Stimulated activated CD4-positive, alpha-beta T cell treated with anti-CD3 and anti-CD28 coated beads, Interleukin-2, amount 100 ng/mL, for 24 hours (primary cell): ENCODE measurements at places on chromosomes 7 and 10.

- no peak for DNase-seq
Measured at GRCh38 chr10:126538439-126539135, 131.9 kb downstream of the C10orf90 start.

DNA sequence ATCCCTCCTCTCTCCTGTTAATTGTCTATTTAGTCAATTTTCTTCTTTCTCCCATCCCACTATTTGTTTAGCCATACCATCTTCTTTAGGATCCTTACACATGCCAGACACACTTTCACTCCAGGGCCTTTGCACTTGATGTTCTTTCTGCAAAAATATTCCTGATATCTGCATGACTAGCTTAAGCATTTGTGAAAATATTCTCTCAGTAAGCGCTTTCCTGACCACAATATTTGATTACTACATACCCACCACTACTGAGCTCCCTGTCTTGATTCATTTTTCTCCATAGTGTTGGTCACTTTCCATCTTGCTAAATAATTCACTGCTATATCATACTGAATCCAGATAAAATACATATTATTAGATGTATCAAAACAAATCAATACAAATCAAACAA, 75.1 kb downstream of the SEMA3D start:
- DNase-seq = no peak

DNA sequence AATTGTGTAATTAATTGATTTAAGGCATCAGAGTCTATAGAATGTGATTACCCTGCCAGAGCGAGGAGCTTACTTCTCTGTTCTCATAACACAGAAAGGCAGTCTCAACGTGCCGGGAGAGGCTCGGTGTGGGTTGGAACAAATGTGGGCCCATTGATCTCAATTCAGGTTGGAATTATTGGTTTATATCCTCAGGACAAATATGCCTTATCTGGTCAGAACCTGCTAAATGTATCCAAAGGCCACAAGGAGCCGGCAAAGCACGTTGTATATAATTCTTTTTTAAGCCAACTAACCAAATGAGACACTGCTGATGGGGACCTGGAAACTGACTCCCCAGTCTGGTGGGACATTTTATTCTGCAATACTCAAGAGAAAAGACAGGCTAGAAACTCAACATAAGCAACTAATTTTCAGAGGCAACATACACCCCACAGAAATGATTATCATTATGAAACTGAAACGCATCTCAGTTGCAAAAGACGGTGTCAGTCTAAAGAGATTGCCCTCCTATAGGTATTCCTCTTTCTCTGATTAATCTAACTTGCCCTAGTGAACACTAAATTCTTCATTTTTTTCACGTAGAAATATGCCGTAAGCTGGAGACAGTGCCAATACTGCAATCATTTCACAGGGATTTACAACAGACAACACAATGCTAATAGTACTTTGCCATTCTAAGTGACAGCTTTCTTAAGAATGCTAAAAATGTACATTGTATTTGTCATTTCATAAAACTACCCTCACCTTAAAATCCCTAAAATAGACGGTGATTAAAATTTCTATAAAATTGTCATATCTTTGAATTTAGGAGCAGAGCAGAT, 9.4 kb downstream of the EBF3 start:
- no peak for DNase-seq

- no peak for DNase-seq
Measured at GRCh38 chr10:28253169-28253785, 49.6 kb downstream of the MPP7 start.

GRCh38 chr7:123975084-123975483, 50.0 kb downstream of the SPAM1 start:
- DNase-seq = no peak

GRCh38 chr7:151885202-151885580, 8.3 kb upstream of the PRKAG2 start:
- no peak for DNase-seq

- DNase-seq = no peak
Measured at GRCh38 chr10:78847485-78847884, 221.3 kb upstream of the ZMIZ1 start.

DNA sequence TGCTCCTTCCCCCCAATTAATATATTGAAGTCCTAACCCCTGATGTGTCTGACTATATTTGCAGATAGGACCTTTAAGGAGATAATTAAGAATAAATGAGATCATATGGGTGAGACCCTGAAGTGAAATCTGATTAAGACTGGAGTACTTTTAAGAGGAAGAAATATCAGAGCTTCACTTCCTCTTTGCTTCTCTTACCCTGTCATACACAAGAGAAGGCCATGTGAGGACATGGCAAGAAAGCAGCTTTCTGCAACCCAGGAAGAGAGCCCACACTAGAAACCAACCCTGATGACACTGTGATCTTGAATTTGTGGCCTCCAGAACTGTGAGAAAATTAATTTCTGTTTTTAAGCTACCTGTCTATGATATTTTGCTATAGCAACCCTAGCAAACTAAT, 44.2 kb downstream of the JMJD1C start:
- no peak for DNase-seq

DNA sequence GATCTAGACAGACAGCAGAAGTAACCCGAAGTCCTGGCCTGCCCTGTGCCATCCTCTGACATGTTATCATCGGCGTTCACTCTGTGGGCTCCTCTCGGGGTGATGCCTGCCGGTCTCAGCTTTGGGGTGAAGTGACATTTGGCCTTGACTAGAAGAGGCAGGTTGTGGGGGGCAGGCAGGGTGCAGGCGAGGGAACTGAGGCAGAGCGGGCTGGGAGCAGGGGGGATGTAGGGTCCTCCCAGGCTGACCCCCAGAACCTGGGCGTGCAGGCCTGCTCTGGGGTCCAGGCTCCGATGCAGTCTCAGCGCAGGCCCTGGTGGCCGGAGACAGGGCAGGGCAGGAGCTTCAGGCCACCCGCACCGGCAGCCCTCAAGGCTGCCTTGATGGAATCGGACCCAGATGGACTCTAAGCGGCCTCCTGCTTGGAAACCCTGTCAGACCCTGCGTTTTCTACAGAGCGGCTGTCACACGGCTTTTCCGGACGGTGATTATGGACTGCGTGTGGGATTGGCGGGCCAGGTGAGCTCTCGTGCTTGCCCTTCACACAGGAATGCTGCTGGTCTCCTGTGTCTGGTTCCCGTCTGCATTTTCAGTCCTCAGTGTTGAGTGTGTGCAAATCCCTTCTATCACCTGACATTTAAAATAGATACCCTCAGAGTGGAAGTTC, 842 bp upstream of the JAKMIP3 start:
- DNase-seq = no peak

DNA sequence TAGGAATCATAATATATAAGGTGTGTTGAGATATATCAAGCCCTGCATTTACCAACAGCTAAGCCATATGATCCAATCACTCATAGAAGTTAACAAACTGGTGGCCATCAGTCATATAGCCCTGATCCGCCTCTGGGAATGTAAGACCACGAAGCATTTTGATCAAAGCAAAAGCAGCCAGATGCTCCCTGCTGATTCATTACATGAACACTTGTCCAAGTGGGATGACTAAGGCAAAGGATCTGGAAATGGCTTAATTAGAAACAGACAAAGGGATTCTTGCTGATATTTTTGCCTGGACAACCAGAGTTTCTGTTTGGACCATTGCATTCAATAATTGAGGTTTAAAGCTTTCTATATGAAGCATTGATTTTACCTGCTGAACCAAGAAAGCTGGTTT, 535.5 kb downstream of the GPAM start:
- no peak for DNase-seq

DNA sequence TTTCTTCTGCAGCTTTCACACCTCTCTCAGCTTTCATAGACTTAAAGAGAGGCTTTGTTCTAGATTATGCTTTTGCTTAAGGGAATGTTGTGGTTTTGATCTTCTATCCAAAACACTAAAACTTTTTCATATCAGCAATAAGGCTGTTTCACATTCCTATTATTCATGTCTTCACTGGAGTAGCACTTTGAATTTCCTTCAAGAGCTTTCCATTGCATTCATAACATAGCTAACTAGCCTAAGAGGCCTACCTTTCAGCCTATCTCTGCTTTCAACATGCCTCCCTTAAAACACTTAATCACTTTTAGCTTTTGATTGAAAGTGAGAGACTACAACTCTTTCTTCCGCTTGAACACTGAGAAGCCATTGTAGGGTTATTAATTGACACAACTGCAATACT, 1117.0 kb upstream of the PHF14 start:
- DNase-seq = no peak

DNA sequence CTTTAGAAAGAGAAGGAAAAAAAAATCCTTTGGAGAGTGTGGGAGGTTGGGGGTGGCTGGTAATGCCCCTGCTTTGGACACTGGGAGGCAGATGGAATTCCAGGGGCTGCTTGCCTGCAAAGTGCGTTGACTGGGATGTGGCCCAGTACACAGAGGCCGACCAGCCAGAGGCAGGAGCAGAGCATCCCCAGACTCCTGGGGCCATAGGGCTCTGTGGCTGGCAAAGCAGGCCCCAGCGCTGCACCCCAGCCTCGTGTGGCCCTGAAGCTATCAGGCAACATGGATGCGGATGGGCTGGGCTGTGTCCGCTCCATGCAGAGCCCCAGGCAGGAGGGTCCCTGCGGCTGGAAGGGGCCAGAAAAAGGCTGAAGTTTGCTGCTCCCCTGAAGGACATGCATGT, 361.6 kb upstream of the FZD8 start:
- no peak for DNase-seq

- DNase-seq = no peak
Measured at GRCh38 chr10:96873086-96873485, 41.0 kb downstream of the LCOR start.

DNA sequence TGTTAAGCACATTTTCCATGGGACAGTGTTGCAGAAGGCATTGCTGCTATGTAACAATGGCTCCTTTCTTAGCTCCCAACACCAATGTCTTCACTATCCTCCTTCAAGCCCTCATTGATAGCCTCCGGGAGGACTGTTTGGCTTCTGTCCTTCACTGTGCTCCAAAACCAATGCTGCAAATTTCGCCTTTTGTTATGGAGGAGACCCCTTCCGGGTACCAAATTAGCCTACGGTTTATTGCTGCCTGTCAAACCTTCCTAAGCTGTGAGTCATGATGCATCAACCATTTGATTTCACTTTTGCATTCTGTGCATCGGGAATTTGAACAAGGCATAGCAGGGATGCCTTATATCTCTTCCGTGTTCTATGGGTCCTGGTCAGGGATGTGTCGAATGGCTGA, 432.9 kb downstream of the GATA3 start:
- no peak for DNase-seq

DNA sequence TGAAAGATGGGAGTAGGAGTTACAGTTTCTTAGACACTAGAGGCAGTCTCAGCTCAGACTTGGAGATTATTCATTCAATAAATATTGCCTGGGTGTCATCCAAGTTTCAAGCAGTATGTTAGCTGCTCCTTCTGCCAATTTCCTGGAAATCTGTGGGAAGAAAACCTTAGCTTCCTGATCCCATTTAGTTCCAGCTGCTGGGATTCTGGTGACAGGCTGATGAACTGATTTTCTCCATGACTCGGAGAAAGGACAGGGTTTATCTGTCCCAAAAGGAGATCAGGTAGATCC, 95.8 kb downstream of the CLEC2L start:
- no peak for DNase-seq

DNA sequence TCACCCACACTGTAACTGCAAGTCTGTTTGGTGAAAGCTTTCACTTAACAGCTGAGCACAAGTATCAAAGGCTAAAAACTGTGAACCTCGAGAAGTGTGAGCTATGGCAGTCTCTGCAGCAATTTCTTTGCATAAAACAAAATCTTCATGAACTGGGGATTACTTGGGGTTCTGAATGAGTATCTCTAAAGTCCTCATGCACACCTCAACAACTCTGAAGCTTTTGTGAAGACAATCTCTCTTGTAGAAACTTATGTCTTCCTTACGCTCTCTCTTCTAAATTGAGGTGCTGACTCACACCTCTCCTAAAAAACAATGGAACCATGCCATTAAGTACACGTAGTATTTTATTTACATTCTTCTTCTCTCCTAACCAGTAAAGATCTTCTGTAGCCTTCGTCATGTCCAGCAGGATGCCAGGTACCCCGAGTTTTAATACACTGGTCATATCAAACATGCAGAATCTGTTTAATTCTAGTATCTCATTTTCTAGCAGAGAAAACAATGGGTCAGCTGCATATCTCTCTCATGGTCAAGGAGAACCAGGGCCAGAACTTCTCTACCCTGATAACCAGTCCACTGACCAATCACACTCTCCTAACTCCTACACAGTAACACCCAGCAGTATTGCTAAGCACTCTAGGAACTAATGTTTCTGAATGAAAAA, 76.9 kb downstream of the UBE2H start:
- DNase-seq = no peak

DNA sequence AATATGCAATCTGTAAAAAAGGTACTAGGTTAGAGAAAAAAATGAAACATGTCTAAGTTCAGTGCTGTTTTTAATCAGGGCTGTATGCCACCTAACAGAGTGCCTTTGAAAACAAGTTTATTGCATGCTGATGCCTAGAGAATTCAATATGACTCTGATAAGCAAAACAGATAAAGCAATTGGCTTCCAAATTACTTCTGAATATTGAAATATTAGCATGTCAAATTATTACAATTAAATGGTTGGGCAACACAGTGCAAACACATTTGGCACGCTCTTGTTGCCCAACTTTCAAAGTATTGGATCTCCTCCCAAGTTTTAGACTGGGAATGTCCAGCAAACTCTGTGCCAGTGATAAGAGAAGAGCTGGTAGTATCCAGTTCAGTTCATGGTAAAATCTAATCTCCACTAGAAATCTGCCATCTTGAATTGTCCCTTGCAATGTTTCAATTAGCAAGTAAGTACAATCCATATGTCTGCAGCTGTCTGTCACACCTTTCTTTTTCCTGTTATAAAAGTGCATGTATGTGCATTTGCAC, 65.2 kb upstream of the FAM133B start:
- DNase-seq = no peak

- DNase-seq = no peak
Measured at GRCh38 chr7:117143580-117143979, 179.3 kb downstream of the WNT2 start.

DNA sequence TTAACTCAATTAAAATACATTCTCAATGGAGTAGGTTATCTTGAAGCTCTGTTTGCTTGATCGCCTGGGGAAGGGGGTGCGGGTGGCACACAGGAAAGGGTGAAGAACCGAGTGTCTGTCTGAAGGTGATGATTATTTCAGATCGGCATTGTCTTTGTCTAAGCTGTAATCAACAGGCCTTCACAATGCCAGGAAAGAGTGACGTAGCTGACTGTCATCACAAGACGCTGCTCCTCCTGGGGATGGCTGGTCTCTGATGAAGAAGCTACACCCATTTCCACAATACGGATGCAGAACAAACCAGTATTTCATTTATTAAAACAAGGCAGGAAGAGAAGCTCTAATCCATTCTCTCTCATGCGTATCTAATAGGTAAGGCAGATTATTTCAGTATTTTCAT, 19.4 kb downstream of the JCAD start:
- DNase-seq = no peak

DNA sequence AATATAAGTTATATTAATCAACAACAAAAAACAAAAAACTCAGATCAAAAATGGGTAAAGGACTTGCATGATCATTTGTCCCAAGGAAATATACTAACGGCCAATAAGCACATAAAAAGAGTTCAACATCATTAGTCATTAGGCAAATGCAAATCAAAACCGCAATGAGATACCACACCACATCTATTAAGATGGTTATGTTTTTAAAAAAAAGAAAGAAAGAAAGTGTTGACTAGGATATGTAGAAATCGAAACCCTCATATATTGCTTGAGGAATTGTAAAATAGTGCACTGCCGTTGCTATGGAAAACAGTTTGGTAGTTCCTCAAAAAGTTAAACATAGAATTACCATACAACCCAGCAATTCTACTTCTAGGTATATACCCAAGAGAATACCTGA, 39.4 kb upstream of the CTNNA3 start:
- no peak for DNase-seq
